ENCODE measurements at places on chromosomes 11 and 22. TPM values are rescaled to one million over a fixed set of nuclear protein-coding genes. Genes with fewer than 3 reads are reported as not detected.

The PDE2A gene
- total RNA-seq, result 33.9 TPM

The CHRM1 gene
- total RNA-seq, result not detected

The C11orf97 gene
- total RNA-seq, result not detected

The SMC1B gene
- not detected for total RNA-seq

The ARHGAP8 gene
- total RNA-seq, result 63.4 TPM

The ETS1 gene
- total RNA-seq, result 8.8 TPM

The NCR3LG1 gene
- total RNA-seq, result 13.6 TPM

The STK33 gene
- 17.9 TPM for total RNA-seq

The TRIM51 gene
- total RNA-seq, result not detected

The MUC5AC gene
- 2.0 TPM for total RNA-seq

The IGF2 gene
- 40.0 TPM for total RNA-seq

The KCNE3 gene
- total RNA-seq, result 24.8 TPM

Data from stomach (tissue), 19 donors.